H1 (cell line): ENCODE measurements at places on chromosomes 6 and 20. TPM values are rescaled to one million over a fixed set of nuclear protein-coding genes. Genes with fewer than 3 reads are reported as not detected.
A peak's percentile ranks its signal among the peaks of the same experiment; 100 is the strongest.

DNA sequence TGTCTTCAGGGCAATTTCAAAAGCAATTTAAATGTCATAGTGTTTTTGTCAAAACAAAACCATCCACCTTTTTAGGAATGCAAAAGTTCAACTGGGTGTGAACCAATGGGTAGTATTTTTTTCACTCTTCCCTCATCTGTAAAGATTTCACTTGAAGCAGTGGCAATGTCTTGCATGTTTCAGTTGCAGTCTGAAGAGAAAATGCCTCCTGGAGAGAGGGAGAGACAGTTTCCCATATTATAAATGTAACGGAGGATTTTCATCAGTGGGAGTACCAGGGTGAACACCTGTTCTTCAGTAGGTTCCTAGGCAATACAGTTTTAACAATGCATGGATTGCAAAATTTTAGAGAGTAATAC is 3.3 kb downstream of the FOXQ1 start:
- DNase-seq, result no peak
- no peak overlapping the region for H3K4me3 ChIP-seq
- peaks cover 63% of the 10 kb centered on the region for H3K27me3 ChIP-seq
- H3K36me3 ChIP-seq, result no peaks in the 10 kb centered on the region
- H3K4me1 ChIP-seq, result no peaks in the 10 kb centered on the region; the same call in 1 of the 2 replicates

DNA sequence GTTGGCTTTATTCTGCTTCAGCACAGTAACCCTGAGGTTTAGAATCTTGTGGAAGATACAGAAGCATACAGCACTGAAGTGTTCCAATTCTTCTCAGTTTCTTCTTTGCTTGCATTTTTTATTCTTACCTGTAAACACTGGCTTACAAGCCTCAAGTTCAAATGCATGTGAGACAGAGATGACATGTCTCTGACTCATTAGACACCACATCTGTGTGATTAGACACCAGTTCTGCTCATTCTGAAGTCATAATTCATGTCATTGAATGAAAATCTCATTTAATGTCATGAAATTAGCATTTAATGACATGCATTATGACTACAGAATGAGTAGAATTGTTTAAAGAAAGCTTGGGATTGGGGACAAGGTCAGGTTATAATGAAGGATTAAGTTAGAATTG is 5.8 kb downstream of the GZF1 start:
- DNase-seq, result no peak
- peaks cover 24% of the 10 kb centered on the region for H3K36me3 ChIP-seq
- H3K4me1 ChIP-seq, result peaks cover 3% of the 10 kb centered on the region; the same call in 1 of the 2 replicates
- no peak overlapping the region for H3K27ac ChIP-seq

GRCh38 chr6:45436544-45437438 is 59.1 kb upstream of the SUPT3H start:
- no peaks in the 10 kb centered on the region for H3K4me1 ChIP-seq
- H3K27me3 ChIP-seq, result no peaks in the 10 kb centered on the region
- H3K4me3 ChIP-seq, result no peak overlapping the region
- no peaks in the 10 kb centered on the region for H3K36me3 ChIP-seq
- H3K27ac ChIP-seq, result no peak overlapping the region
- DNase-seq, result no peak

DNA sequence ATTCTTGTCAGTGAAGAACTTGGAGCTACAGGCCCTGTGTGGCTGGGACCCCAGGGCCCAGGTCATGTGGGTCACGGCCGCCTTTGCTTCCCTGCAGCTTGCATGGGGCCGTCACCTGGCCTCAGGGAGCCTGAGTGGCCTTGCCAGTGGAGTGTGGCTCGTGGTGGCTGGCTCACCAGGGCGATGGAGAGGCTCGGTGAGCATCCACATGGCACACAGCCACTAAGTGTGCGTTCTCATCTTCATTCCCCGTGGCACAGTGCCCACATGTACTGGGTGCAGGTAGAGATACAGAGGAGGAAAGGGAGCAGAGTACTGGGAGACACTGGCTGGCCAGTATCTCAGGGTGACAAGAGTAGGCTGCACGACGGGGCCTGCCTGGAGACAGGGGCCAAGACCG is 21.5 kb downstream of the MANBAL start:
- H3K27ac ChIP-seq, result no peak overlapping the region
- H3K36me3 ChIP-seq, result no peaks in the 10 kb centered on the region
- DNase-seq, result no peak
- no peaks in the 10 kb centered on the region for H3K27me3 ChIP-seq
- no peaks in the 10 kb centered on the region; the same call in 1 of the 2 replicates for H3K4me1 ChIP-seq

- H3K27me3 ChIP-seq, result no peaks in the 10 kb centered on the region
- DNase-seq, result peak; percentile 55
- H3K4me3 ChIP-seq, result no peak overlapping the region; the same call in 1 of the 2 replicates
- H3K36me3 ChIP-seq, result no peaks in the 10 kb centered on the region
Observed at GRCh38 chr20:21862259-21862946, 156.9 kb downstream of the PAX1 start.

- no peaks in the 10 kb centered on the region for H3K4me1 ChIP-seq
- H3K4me3 ChIP-seq, result no peak overlapping the region
- no peak overlapping the region for H3K27ac ChIP-seq
Observed at GRCh38 chr6:147770221-147770620, 261.7 kb downstream of the SAMD5 start.

GRCh38 chr6:9403736-9404135 is 968.4 kb upstream of the SLC35B3 start:
- no peaks in the 10 kb centered on the region for H3K4me1 ChIP-seq
- no peaks in the 10 kb centered on the region for H3K36me3 ChIP-seq
- H3K27ac ChIP-seq, result no peak overlapping the region
- H3K4me3 ChIP-seq, result no peak overlapping the region
- no peaks in the 10 kb centered on the region for H3K27me3 ChIP-seq

DNA sequence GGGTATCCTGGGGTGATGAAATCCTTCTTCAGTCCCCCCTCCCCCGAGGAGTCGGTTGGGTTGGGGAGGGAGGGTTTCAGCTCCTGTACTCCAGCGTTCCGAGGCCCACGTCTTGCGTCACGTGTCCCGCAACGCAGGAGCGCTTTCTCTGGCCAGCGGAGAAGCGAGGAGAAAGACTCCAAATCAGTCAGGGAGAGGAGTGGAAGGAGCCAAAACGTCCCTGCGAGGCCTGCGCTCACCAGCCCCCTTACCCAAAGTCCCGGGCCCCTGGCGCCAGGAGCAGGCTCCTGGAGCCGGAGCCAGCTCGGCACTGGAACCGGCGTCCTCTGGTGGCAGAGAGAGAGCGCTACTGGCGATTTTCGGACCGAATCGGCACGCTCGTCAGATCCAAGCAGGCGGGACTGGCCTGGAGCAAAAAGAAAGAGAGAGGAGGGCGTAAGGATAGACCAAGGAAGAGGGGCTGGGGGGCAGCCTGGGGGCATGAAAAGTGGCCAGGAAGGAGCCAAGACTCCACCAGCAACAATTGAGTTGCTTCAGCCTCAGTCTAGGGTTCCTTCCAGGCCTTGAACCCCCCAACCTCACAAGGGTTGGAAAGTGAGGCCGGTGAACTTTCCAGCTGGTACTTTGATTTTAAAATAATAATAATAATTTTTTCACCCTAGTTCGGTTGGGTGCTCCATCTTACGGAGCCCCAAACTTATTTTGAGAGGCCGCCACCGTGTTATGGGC is at the start of gene GNAS:
GNAS (plus strand) TSS at position 174 of the 729 bp plus-strand sequence.
- no peaks in the 10 kb centered on the region; the same call in none of the 2 replicates for H3K36me3 ChIP-seq
- H3K27me3 ChIP-seq, result peaks cover 24% of the 10 kb centered on the region
- peak; percentile 61 for DNase-seq
- peaks cover 14% of the 10 kb centered on the region for H3K4me1 ChIP-seq

DNA sequence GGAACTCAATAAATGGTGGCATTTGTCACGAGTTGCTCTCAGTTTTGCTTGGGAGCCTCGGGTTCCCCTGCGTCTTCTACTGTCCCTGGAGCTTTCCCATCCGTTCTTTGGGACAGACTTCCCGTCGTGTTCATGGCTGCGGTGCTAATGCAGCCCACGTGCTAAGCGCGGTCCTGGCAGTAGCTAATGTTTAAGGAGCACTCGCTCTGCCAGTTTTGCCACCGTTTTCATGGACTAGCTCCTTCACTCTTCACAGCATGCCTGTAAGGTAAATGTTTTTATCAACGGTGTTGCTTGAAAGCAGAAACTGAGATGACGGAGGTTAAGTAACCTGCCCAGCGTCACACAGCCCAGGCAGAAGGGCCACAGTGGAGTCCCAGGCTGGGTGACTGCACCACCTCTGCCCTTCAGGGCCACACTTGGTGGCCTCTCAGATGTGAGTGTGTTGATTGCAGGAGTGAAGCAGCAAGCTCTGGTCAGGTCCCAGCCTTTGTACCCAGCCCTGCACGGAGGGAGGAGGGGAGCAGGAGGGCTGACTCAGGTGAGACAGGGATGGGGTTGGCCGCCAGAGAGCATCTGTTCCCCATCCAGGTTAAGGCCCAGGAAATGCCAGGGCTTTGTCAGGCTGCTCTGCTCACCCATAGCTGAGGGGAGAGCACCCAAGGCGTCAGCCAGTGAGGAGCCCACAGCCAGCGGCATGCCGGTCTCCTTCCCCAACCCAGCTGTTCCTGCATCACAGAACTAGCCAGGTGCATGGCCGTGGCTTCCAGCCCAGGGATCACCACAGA is 181.8 kb downstream of the ZMYND8 start:
- H3K4me3 ChIP-seq, result no peak overlapping the region
- no peak overlapping the region for H3K27ac ChIP-seq
- H3K4me1 ChIP-seq, result no peaks in the 10 kb centered on the region
- no peaks in the 10 kb centered on the region for H3K36me3 ChIP-seq
- H3K27me3 ChIP-seq, result no peaks in the 10 kb centered on the region

Gene SMOC2
- 7.7 and 9.0 TPM in 2 replicates for total RNA-seq

Gene PGC
- total RNA-seq, result not detected in 2 replicates

Gene CDSN
- total RNA-seq, result not detected in 2 replicates

Gene NQO2
- total RNA-seq, result 126 and 135 TPM in 2 replicates

Gene DAAM2
- total RNA-seq, result 2.9 TPM in 2 replicates
